ENCODE measurements at places on chromosomes 3 and 15.

- DNase-seq = peak; percentile 5
Measured at GRCh38 chr15:100201376-100202280, 140.1 kb downstream of the ADAMTS17 start.

GRCh38 chr3:31220431-31220830 is 312.3 kb upstream of the STT3B start:
- no peak for DNase-seq

- DNase-seq = no peak
Measured at GRCh38 chr3:57729334-57730045, 26.6 kb upstream of the SLMAP start.

DNA sequence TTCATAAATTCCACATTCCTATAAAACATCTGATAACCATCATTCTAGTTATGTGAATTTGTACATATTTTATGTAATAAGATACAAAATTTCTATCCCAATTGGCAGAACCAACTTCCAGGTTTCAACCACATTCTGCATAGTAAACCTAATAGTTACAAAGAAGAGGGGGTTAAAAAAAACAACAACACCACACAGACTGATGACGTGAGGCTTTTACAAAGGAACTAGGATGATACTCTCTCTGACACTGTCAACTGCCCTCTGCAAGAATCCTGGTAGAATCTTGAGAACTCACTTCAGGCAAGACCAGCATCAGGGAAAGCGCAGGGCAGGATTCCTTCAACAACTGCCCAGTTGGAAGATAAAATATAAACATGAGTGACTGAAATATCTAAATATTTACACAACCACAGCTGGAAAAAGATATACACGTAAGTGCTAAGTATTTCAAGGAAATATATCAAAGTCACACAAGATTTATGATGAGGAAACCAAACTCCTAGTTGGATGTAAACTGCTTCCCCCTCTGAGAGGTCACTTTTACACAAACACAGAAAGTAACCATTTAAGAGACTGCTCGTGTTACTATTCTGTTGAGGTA is 816.4 kb downstream of the ROBO1 start:
- DNase-seq = no peak

- DNase-seq = no peak
Measured at GRCh38 chr3:191151653-191152052, 47.4 kb upstream of the OSTN start.

GRCh38 chr15:81002331-81003096 is 1.8 kb downstream of the TLNRD1 start:
- DNase-seq = no peak

DNA sequence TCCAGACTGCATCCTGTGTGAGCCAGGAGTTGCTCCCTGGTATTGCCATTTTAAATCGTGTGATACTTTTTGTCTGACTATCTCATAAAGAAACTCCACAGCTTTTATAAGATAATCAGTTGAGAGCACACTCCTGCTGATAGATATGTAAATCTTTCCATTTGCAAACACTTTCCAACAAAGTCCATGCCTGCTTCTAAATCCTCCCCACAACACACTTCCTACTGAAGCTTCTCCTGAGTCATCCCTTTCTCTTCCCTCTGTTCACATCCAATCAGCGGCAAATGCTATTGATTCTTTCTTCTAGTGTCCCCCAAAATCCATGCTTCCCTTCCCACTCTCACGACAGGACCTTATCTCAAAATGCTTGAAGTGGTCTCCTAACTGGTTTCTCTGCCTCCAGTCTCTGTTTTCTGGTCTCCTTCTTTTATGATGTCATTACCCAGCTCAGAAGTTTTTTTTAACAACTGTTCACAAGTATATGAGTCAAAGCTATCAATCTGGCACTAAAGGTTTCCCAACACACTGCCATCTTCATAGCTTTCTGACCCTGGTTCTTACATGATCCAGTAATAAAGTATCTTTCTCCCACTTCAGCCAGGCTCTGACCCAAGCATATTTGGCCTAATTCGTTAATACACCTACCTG is 4.5 kb upstream of the WWTR1 start:
- DNase-seq = no peak

- peak; percentile 12 for DNase-seq
Measured at GRCh38 chr15:23857028-23857641, 170.0 kb upstream of the NDN start.

DNA sequence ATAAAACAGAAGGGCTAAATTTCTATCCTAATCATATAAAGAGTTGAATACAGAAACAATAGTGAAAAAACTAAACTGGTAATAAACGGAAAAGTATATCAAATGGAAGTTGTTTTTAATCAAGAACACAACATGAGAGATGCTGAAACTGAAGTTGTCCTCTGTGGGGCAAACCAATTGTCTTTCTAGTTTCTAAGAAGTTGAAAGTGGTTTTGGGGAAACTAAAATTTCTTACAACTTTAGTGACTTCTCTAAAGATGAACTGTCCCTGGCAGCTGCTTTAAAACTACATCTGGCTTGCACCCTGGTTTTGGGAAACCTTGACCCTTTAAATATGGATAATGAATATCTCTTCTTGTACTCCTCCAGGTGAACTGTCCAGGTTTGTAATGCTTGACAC is 155.6 kb downstream of the ADAM10 start:
- DNase-seq = no peak

GRCh38 chr3:100213891-100214573 is 46.8 kb upstream of the TBC1D23 start:
- no peak for DNase-seq

DNA sequence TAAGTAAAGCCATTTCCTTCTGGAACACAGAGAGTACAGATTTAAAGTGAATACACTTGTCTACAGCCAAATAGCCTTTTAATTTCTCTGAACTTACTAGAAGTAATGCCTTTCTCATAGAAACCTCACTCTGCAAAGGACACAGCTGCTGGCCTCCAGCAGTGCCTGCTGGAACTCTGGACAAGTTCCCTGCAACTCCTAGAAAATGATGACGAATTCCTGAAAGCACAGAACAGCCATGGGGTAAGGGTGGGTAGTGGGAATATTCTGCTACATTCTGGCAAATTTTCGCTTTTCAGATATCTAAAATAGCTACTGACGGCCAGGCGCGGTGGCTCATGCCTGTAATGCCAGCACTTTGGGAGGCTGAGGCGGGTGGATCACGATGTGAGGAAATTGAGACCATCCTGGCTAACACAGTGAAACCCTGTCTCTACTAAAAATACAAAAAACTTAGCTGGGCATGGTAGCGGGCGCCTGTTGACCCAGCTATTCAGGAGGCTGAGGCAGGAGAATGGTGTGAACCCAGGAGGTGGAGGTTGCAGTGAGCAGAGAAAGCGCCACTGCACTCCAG is 34.4 kb downstream of the RYK start:
- DNase-seq = no peak

DNA sequence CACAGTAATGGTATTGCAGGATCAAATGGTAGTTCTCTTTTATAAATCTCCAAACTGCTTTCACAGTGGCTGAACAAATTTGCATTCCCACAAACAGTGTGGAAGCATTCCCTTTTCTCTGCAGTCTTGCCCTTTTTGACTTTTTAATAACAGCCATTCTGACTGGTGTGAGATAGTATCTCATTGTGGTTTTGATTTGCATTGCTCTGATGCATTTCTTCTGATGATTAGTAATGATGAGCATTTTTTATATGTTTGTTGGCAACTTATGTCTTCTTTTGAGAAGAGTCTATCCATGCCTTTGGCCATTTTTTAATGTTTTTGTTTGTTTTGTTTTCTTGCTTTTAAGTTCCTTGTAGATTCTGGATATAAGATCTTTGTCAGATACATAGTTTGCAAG is 316.1 kb upstream of the TMCO5A start:
- no peak for DNase-seq

GRCh38 chr3:168620854-168621253 is 525.1 kb upstream of the GOLIM4 start:
- DNase-seq = no peak

- DNase-seq = no peak
Measured at GRCh38 chr3:8899876-8900460, 63.3 kb downstream of the RAD18 start.

GRCh38 chr3:46517016-46517783 is 19.4 kb downstream of the RTP3 start:
- no peak for DNase-seq

DNA sequence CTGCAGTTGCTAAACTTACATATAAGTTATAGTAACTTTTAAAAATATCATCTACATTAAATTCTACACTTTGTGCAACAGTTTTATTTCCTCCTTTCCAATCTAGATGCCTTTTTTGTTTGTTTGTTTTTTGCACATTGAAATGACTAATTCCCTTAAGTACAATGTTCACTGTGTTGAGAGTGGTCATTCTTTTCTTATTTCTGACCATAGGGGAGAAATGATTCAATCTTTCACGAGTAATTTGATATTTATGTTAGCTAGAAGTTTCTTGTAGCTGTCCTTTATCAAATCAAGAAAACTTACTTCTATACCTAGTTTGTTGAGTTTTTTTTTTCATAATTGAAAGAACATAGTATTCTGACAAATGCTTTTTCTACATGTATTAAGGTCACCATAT is 85.0 kb upstream of the CBLB start:
- no peak for DNase-seq

GRCh38 chr3:193375614-193376013 is 2.9 kb downstream of the ATP13A5 start:
- DNase-seq = no peak

DNA sequence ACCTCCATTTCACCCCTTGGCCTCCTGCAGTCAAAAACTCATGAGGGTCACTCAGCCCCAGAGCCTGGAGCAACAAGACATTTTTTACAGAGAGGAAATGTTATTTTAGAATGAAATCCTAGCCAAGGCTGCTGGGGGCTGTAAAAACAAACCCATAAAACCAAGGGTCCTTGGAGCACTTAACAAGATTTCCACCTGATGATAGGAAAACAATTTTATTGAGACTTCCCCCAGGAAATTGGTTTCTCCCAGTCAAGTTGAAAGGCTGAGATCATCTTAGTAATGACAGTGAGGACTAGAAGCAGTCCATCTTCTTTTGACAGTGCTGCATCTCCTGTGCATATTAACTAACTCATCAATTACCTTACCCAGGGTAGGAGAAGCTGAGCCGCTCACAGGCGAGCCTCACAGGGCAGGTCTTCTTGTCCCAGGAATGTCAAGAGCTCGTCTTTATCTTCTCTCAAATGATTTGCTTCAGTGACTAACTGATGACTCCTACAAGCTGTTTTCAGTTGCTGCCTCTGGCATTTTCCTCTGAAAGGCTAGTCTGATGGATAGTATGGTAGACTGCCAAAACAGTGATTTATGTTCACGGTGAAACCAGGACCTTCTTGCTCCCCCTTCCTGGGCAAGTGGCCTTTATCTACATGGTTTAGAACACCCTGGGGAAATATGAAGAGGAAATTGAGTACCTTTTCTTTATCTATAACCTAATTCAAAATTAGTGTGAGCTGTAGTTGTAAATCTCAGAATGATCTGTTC is 34.6 kb upstream of the AEN start:
- DNase-seq = no peak

DNA sequence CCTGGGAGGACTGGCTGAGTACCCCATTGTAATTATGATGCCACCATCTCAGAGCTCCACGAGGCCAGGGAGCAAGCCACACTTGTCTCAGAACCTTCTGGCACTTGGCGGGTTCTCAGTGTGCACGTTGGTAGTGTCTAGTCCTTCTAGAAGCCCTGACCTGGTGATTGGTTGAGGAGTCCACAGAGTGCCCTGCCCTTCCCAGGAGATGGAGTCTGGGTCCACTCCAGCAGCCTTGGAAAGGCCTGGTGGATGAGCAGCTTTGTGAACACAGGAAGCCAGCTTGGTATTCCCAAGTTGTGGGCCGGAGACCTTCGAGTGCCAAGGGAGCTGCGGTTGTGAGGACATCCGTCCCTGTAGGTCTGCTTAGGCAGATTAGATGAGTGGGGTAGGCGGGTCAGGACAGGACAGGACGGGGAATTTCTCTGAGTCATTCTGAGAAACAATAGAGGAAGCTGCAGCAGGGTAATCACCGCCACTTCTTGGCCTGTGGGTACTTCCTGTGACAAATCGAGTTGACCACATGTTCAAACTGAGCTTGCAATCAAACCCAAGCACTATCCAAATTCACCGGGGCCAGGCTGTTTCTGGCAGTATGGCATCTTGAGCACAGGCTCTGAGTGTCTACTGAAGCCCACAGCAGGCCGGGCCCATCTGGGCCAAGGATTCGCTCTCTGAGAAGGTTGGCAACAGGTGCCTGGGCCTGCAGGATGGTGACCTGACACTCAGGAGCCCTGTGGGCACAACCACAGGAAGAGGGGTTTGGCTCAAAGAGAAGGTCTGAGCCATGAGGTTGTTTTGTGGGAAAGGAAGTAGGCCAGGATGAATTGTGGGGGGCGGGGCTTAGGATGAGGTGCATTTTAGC is 71.5 kb upstream of the PLXNA1 start:
- peak; percentile 50 for DNase-seq

- DNase-seq = no peak
Measured at GRCh38 chr3:142779591-142779990, 55.8 kb downstream of the TRPC1 start.

DNA sequence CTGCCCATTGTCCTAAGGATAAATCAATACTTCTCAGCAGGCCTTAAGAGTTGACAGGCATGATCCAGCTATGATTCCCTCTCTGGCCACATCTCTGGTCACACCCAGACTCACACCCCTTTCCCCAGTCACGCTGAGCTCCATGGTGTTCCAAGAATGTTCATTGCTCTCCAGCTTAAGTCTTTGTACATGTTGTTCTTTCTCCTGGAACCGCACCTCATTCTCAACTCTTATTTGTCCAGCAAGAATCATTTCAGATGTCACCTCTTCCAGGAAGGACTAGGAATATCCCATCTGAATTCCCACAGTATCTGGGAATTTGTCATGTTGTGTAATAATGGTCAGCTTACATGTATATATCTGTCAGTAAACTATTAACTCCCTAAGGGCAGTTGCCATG is 118.3 kb upstream of the GALNT15 start:
- DNase-seq = no peak

GRCh38 chr3:170589113-170589512 is 3.2 kb upstream of the SLC7A14 start:
- DNase-seq = no peak

DNA sequence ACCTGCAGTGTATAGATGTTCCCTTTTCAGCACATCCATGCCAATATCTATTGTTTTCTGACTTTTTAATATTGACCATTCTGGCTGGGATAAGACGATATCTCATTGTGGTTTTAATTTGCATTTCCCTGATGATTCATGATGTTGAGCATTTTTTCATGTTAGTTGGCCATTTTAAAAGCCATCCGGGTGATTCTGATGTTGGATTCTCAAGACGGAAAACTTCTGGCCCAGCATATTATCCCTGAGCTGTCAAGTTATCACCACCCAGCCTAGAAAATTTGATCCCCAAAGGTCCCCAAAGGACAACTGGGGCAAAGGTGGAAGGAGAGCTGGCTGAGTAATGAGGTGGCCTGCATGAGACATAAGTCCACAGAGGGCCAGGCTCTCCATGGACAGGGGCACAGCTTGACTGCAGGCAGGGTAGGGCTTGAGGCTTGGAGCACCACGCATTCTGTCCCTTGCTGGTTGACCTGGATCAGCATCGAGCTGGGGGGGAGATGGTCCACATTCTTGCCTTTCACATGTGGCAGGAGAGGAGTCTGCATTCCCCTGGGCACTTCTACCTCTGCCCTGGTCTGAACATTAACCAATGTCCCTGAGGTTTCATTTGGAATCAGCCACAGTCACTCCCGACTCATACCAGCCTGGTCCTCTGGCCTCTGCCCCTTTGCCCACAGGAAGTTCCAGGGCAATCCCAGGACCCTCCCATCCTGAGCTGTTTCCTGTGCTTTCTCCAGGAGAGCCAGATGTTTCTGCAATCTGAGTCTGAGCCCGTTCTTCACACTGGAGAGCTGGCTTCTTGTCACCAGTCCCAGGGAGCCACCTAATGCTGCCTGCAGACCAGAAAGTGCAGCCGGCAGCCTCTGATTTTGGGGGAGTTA is 69.2 kb downstream of the ISG20 start:
- no peak for DNase-seq

- DNase-seq = no peak
Measured at GRCh38 chr3:116342499-116342898, 102.8 kb downstream of the LSAMP start.

Measured in stimulated activated CD4-positive, alpha-beta T cell treated with anti-CD3 and anti-CD28 coated beads, Interleukin-2, amount 100 ng/mL, for 24 hours (primary cell).